ENCODE measurements at places on chromosomes 3 and 15. TPM values are rescaled to one million over a fixed set of nuclear protein-coding genes. Genes with fewer than 3 reads are reported as not detected.

- no peak for DNase-seq
These were observed 38.0 kb downstream of the ARRDC4 start for GRCh38 chr15:97998307-97999071.

The SIDT1 gene
- total RNA-seq: 1.1 TPM

The ZPLD1 gene
- total RNA-seq: 0.17 TPM

The P3H2 gene
- 3.3 TPM for total RNA-seq

GRCh38 chr3:171266034-171266739, 194.0 kb downstream of the TNIK start:
- DNase-seq: no peak

The ALPK3 gene
- total RNA-seq: 95.2 TPM

GRCh38 chr15:92149029-92149428, 244.7 kb upstream of the ST8SIA2 start:
- no peak for DNase-seq

The CLRN1 gene
- total RNA-seq: not detected

All from right cardiac atrium (tissue), 5 donors.